ENCODE measurements at places on chromosomes 12 and 14.

GRCh38 chr12:131641315-131641714, 69.6 kb upstream of the SFSWAP start:
- DNase-seq, result no peak

DNA sequence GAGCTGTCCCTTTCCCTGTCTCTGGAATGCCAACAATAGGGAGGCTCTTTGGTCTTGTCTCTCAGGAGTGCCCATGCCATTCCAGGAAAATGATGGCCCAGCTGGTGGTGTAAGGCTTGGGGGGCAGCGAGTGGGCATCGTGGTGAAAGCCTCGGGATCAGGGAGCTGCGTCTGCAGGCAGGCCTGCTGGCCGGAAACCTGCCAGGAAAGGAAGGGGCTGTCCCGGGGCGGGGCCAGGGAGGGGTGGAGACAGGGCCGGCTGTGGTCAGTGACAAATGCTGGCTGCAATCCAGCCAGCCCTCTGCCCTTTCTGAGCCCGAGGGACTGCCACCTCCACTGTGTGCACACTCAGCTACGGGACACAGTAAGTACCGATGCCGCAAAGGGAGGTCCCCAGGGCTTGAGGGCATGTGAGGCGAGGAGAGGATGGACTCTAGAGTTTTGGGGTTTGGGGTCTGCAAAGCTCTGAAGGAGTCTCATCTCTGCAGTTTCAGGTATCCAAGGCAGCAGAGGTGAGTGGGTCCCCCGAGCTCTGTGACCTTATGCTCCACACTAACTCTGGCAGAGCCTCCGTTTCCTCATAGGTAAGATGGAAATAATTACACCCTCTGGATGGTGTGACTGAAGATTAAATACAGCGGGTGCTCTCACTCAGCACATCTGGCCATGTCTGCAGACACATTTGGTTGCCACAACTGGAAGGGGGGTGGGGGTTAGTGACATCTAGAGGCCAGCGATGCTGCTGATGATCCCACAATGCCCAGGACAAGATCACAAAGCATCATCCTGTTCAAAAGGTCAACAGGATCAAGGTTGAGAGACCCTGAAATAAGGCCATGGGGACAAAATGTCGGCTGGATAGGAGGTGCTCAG, at the start of gene SERPINA5:
SERPINA5 (plus strand) TSS at position 300 of the 873 bp plus-strand sequence. CDS start 5,937 bp downstream, outside the sequence.
- DNase-seq, result no peak

DNA sequence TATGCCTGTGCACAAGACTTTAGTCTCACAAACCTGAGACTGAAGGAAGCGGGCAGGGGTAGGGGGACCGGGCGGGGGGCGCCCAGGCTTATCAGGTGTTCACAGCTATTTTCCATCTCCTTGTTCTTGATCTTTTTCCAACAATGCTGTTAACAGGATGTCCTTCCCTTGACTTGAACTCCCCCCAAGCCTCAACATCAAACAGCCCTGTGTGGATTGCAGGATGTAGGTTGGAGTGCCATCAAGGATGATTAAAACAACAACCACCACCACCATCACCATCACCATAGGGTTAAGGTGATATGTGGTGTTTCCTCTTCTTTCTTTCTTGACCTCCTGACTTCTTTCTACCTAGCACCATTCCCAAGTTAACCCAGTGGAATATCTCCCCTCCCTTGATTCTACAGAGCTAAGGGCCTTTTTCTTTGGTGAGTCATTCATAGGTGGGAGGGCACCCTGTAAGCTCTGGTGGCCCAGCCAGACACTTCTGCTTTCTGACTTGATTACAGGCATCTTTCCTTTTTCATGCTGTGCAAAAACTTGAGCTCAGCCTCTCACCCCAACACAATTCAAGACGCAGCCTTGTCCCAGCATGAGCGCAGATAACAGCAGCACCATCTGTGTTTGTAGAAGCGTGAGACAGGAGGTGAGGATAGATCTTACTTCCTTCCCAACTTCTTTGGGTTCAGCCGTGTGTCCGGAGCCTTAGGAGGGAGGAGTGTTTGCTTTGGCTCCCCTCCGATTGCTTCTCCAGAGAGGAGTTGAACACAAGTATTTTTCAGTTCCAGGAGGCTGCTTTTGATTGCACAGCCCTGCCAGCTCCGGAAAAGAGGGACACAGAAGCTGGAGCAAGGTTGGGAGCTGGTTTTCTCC, 26.8 kb downstream of the FLVCR2 start:
- no peak for DNase-seq

DNA sequence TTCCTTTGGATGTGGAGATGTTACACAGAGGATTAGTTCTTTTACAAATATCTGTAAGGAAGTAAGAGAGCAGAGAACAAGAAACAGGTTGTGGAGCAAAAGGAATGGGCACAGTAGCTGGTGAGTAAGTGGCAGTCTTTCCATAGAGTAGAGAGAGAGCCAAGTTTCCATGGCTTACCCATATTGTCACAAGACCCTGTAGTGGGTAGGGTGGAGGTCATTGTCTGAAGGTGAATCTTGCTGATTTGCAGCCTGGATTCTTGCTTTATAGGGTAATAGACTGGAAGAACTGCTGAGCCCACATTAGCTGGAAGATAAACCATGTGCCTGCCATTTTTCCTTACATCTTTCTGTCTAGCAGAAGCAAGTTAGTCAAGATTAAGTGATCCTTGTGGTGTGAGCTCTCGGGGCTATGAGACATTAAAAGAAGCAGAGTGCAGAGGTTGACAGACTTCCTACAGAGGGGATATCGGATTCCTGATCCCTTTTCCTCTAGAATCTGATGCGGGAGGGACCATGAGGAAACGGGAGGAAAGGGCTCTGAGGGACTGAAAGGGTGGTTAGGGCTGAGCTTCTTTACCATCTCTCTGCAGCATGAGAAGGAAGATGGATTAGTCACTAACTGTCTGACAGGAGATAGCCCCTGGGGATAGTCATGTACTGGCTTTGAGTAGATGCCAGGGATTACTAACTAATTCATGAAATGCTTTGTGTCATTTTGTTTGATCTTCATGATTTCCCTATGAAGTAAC, 44.0 kb upstream of the LRTM2 start:
- no peak for DNase-seq

DNA sequence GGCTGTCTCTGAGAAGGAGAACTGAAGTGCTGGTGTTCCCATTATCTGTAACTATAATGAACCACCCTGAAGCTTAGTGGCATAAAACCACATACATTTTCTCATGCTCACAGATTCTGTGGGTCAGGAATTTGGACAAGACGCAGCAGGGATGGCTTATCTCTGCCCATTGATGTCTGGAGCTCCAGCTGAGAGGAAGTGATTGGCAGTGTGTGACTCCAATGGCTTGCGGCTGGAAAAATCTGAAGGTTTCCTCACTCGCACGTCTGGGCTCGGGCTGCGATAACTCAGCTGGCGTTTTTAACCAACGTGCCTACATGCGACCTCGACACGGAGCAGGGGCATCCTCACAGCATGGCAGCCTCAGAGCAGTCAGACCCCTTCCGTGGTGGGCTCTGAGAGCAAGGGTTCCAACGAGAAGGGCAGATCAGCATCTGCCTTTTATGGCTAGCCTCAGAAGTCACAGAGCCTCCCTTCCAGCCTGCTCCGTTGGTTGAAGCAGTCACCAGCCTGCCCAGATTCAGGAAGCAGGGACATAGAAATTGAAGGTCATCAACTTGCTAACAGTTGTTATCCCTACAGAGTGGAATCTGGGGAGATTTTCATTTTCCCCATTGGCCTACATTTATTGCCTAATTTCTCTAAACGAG, 143.3 kb upstream of the BCL2L14 start:
- no peak for DNase-seq

- no peak for DNase-seq
These were observed 239.8 kb downstream of the CACNA1C start for GRCh38 chr12:2292560-2292959.

- DNase-seq, result no peak
These were observed 7.6 kb upstream of the LGR5 start for GRCh38 chr12:71431991-71432390.

DNA sequence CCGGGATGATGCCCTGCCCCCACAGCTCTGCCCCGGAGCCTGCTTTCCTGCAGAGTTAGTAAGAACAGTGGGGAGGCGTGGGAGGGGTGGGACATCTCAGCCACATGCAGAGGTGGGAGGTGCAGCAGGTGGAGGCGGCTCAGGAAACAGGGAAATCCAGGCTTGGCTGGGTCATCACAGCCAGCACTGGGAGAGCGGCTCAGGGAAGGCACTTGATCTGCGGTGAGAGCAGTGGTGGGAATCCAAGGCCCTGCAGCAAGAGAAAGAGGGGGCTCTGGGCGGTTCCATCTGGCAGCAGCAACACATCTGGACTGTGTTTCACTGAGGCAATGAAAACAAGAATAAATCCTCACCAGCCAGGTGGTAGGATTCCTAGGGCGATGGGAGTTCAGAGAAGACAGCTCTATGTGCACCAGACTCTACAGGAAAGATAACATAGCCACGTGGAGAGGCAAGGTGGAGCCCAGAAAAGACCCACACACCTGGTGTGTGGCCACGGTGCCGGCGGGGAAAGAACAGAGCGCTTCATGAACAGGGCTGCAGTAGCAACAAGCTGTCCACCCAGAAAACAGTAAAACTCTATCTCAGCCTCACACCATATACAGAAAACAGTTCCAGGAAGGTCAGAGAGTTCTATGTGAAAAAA, 57.6 kb downstream of the CCDC85C start:
- DNase-seq, result no peak

- no peak for DNase-seq
These were observed 118.9 kb downstream of the SLC25A47 start for GRCh38 chr14:100442036-100442435.

- DNase-seq, result no peak
These were observed 211.0 kb downstream of the TBX5 start for GRCh38 chr12:114194956-114195355.

- DNase-seq, result no peak
These were observed 134.0 kb upstream of the CPSF6 start for GRCh38 chr12:69105101-69105962.

DNA sequence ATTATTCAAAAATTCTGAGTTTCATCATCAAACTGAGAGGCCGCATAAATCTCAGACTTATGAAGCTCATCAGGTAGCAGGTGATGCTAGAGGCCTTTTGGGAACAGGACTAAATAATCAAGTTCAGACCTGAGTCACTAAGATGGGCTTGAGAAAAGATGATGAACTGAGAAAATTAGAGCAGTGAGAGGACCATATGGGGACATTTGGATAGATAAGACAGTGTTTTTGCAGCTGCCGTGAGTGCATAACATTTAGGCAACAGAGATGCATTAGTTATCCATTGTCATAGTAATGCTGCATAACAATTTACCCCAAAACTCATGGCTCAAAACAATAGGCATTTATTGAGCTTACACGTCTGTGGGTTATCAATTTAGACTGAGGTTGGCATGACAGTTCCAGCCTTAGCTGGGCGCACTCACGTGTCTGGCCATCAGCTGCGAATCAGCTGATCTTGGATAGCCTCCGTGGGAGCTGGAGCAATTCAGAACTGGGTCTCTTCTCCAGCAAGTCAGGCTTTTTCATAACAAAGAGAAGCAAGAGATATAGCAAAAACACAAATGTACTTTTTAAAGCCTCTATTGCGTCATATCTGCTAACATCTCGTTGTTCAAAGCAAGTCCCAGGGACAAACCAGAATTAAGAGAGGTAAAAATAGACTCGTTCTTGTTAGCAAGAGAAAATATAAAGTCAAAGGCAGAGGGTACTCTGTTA, 72.8 kb downstream of the CAPZA3 start:
- no peak for DNase-seq

- DNase-seq, result no peak
These were observed 8.4 kb downstream of the ADSS1 start for GRCh38 chr14:104732355-104732804.

GRCh38 chr14:68397371-68397811, 395.5 kb downstream of the ZFP36L1 start:
- DNase-seq, result no peak

DNA sequence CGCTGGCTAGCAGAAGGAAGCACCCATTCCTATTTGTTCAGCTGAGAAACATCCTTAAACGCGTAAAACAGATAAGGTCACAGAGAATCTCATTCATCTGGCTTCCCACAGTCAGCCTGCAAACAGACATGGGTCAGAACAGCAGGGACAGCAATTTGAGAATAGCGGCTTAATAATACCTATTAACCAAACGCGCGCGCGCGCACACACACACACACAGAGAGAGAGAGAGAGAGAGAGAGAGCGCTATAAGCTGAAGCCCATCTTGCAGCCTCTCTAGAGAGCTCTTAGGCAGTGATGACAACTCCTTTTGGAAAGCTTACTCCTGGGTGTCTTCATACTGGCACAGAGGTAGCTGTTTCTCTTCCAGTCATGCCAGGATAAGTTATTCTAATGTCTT, 26.4 kb downstream of the TMEM132D start:
- no peak for DNase-seq

DNA sequence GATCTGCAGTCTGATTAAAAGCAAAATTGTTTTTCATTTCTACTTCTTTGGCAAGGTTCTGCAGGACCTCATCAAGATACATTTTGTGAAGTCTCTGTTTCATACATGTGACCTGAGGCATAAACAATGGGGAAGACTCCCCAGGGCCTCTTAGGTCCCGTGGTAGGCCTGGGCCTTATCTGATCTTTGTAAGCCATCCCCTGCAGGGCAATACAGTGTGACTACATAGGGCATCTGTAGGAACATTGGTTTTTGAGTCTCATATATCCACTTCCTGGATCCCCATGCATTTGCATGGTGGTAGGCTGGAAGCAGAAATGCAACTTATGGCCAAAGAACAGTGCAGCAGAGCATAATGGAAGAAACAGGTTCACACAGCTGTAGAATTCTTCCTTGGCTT, 6.0 kb downstream of the FAR2 start:
- DNase-seq, result no peak

DNA sequence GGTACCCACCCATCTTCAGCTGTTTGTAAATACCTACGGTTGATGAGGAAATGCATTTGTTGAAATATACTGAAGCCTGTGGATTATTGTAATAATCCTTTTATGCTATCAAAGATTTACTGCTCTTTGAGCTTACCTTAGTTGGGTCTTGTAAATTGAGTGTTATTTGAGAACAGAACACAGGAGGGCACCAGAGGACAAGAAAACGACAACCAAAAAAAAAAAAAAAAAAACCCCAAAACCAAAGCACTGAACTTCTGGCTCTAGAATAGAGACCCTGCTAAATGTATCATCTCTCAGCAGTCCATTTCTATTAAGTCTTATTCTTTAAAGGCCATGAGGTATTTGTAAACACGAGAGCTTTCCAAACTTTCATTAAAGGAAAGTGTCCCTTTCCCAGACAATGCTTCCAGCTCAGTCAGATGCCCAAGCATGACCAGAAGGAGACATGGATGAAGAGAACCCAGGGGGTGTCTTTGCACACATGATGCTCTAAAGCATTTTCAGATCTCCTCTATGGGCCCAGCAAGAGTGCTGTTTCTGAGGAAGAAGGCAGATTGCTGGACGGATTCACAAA, 763.9 kb downstream of the NRXN3 start:
- no peak for DNase-seq
